G401 (cell line): ENCODE measurements at places on chromosomes 7 and 10. TPM values are rescaled to one million over a fixed set of nuclear protein-coding genes. Genes with fewer than 3 reads are reported as not detected.

- no peak for DNase-seq
Observed at GRCh38 chr7:95317546-95317945, 6.8 kb downstream of the PON1 start.

- DNase-seq = peak; percentile 65
Observed at GRCh38 chr10:86711513-86712316, 43.4 kb downstream of the LDB3 start.

DNA sequence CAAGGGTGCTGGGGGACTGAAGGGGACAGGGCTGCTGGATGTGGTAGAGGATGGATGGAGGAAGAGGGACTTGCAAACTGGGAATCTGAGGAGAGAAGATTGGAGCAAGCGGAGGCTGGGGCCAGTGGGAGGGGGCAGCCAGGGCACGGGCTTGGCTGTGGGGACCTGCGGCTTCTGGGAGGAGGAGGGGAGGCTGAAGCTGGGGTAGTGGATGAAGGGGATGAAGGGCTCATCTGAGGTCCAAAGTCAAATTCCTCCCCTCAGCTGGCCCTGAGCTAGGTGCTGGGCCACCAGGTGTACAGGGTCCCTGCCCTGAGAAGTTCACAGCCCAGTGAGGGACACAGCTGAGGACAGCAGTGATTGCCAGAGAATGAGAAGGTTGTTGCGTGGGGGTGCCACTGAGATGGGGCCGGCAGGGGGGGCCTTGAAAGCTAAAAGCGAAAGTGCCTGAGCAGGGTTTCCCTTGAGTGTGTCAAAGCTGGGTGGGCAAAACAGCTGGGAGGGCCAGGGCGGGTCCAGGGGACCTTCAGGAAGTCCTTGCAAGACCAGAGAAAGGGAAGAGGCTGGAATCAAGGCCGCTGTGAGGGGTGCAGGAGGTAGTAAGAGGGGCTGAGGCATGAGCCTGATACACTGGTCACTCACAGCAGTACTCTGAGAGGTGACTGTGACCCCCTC, 75.2 kb downstream of the MYL10 start:
- DNase-seq = no peak

DNA sequence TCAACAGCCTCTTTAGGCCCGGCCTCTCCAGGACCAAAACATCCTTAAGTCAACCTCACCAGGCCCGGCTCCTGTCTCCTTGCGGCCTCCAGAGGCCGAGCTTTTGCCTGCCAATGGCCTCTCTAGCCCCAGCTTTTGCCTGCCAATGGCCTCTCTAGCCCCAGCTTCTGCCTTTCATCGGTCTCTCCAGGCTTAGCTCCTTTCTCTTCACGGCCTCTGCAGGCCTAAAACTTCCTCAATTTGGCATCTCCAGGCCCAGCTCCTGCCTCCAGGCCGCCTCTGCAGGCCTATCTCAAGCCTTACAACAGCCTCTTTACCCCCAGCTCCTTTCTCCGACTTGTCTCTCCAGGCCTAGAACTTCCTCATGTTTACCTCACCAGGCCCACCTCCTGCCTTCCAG, 15.7 kb upstream of the TMEM248 start:
- no peak for DNase-seq

The CFAP46 gene
- 6.2 and 11.3 TPM in 2 replicates for total RNA-seq

The ZNF273 gene
- 6.3 and 8.8 TPM in 2 replicates for total RNA-seq

The GATAD1 gene
- 14.8 and 22.0 TPM in 2 replicates for total RNA-seq
